ENCODE measurements at places on chromosomes 5 and 9. TPM values are rescaled to one million over a fixed set of nuclear protein-coding genes. Genes with fewer than 3 reads are reported as not detected.

GRCh38 chr5:59358005-59358861 is 535.3 kb downstream of the PDE4D start:
- no peak for DNase-seq

DNA sequence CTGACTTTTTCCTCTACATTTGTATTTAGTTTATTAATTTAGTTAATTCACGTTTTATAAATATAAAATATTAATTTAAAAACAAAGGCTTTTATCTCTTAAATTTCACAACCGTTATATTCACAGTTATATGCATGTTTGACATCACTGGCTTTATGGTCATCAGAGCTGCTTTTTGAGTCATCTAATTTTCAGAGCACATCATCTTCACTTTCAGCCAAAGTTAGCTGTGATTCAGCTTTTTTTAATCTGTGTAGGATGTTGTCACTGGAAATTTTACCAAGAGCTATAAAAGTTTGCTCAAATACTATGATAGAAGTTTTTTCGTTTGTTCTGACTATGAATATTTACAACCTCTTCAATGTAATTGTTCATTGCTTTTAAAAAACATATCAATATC is 12.4 kb downstream of the CDC37L1 start:
- DNase-seq = no peak

DNA sequence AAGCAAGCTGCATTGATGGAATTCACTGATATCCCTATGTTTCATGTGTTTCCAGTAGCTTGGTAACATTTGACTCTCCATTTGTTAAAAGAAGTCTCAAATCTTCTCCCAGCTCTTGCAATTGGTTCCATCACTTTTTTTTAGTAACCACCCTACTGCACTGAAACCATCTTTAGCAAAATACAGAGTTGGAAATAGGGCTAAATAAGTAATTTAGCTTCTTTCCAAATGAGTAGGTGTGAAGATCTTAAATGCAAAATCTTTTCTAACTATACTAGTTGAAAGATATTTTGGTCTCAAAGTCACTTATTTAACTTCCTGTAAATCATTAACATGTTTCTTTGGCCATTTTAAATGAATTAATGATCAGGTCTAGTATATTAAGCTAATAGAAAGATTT is 138.1 kb downstream of the DIRAS2 start:
- no peak for DNase-seq

DNA sequence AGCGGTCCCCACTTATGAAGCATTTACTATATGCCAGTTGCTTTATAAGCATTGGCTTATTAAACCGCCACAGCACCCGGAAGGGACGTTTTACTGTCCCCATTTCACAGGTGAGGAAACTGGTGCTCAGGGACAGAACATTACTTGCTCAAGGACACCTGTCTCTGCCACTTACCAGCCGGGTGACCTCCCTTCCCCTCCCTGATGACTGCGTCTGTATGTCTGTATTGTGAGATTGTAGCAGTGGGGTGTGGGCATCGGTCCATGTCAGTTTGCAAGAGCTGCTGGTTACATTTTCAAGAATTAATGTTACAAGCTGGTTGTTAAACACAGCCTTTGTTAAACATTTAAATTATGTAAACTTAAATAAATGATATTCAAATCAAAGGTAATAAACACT is 77.6 kb upstream of the LMX1B start:
- no peak for DNase-seq

DNA sequence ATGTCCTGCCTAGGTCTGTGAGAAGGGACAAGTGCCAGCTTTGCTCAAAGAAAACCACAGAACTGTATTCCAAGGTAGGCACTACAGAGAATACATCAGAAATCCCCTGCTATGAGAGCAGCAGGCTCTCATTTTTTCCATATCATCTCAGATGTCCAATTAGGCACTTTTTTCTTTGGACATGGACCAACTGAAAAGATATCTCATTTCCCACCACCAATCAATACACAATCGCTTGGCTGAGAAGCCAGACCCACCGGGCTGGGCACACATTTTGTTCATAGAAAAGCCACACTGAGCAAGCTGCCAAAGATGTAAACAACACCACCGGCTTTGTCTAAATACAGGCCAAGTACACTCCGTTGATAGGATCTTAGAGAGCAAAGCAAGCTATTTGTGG is 25.9 kb downstream of the STOM start:
- no peak for DNase-seq

DNA sequence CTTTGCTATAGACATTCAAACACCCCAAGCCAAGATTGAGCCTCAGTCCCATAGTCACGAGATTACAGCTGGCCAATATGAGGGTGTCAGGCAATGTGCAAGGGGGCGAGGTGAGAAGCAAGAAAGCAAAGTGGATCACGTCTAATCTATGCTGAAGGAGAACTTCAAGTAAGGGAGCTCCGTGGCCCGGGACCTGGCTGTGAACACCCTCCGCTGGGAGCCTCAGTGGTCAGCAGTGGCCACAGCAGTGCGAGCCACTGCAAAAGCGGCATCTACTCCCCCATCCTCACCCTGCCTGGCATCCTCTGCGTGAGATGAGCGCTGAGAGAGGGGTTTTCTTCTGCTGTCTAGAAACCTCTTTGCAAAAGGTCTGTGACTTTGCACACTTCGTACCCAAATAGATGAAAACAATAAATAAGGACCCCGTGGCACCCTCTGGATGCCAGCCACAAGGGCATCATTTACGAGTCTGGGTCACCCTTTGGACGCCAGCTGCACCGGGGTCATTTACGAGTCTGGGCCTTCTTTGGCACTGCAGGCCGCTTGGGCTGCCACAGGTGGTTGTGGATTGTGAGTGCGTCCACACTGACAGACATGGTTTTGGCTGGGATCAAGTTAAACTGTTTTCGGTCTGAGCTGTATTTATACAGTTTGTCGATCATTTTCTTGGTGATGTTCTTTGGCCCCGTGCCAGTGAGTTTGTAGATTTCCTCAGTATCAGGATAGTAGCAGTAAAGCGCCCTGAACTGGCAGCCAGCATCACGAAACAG is 96.4 kb downstream of the CAMSAP1 start:
- no peak for DNase-seq

DNA sequence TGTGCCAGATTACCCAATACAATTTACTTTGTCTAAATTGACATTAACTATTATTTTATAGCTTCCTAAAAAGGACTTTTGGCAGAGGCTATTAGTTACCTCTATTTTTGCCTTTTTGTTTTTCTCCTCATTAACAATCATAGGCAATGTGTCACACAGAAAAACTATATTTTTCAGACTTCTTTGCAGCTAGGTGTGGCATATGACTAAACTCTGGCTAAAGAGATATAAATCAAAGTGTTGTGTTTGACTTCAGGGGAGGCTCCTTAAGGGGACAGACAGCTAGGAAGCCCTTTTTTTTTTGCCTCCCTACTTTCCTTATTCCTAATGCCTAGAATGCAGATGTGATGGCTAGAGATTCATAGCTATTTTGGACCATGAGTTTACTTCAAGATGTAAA is 19.7 kb upstream of the GCNT4 start:
- no peak for DNase-seq

GRCh38 chr5:150489360-150490295 is 18.3 kb upstream of the NDST1 start:
- no peak for DNase-seq

GRCh38 chr5:79850941-79851340 is 140.1 kb downstream of the MTX3 start:
- no peak for DNase-seq

DNA sequence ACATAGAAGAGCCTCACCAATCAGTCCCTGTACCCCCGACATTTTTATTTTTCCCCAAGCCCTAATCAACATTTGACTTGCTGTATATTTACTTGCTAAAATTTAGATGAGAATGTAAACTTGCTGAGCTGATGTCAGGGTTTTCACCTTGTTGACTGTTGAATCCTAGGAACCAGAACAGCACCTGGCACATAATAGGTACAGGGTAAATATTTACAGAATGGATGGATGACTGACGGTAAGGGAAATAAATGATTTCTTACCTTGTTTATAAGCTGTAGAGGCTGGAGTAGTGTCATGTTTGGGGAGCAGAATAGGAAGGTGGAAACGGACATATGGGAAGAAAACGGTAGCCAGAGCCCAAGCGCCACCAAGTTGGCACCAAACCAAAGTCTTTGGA is 107.0 kb upstream of the NUDT12 start:
- no peak for DNase-seq

DNA sequence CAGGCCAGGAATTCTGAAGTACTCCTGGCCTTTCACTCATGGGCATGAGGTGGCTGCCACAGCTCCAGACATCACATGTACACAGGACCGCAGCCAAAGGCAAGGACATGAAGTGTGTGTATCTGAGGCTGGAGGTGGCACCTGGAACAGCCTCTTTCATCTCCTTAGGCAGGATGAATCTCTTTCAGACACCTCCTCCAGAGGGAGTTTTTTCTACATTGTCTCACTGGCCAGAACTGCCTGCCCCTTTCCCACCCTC is 142.8 kb downstream of the BARX1 start:
- no peak for DNase-seq

Gene PIP5KL1
- total RNA-seq = not detected

Gene IGIP
- 9.5 TPM for total RNA-seq

Gene SHOC1
- total RNA-seq = not detected

Gene TNC
- 9.5 TPM for total RNA-seq

Gene PDGFRB
- total RNA-seq = 20.4 TPM

Gene CYLC2
- total RNA-seq = not detected

Gene PIP5K1B
- total RNA-seq = 50.8 TPM

Gene SAXO1
- total RNA-seq = not detected
